AG10803 (cell line): ENCODE measurements at places on chromosomes 2 and 18.

DNA sequence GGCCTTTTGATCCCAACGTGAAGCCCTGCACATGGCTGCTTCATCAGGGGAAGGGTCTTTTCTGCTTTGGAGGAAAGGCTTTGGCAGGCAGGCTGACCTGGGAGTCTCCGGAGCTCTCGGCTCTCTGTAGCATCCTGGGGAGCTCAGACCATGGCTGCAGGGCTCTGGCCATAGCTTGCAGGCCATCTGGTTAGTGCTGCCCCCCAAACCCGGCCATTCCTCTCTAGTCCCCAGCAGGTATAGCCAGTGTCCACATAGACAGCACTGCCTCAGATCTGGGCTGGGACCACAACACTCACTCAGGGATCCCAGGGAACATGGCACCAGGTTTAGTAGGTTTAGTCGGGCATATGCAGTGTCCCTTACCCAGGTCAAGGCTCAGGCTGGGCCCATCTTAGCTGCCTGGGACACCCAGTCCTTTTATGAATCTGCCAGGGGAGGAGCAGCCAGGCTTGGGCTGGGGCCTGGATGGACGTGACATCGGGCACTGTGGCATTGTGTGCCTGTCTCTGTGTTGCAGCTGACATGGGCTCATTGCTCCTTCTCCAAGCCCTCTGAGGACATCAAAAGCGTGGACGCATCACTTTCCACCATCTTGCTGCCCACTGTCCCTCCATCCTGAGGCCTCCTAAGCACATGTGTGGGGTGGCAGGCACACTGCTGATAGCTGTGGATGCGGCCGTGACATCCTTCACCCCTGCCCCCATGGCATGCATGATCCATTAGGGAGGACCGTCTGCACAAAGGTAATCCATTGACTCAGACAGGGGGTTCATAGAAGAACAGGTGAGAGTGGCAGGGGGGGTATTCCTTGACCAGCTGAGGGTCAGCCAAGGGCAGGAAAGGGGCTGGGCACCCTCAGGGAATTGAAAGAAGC is 19.2 kb upstream of the GPR35 start:
- no peak for DNase-seq

GRCh38 chr2:152585830-152586484 is 131.3 kb downstream of the PRPF40A start:
- peak; percentile 97 for DNase-seq

DNA sequence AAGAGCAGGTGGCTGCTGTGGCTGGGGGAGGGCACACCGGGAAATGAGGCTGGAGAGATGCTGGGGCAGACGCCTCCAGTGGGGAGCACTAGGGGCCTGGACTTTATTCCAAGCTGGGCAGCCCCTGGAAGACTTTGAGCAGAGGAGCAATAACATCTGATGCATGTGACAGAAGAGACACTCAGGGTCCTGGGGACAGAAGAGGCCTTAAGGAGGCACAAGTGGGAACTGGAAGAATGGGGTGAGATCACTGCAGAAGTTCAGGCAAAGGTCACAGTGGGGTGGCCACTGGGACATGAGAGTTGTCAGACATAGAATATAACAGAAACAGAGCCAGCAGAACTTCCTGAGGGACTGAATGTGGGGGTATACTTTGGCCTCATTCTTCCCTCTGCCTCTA is 24.0 kb downstream of the TGFA start:
- no peak for DNase-seq

DNA sequence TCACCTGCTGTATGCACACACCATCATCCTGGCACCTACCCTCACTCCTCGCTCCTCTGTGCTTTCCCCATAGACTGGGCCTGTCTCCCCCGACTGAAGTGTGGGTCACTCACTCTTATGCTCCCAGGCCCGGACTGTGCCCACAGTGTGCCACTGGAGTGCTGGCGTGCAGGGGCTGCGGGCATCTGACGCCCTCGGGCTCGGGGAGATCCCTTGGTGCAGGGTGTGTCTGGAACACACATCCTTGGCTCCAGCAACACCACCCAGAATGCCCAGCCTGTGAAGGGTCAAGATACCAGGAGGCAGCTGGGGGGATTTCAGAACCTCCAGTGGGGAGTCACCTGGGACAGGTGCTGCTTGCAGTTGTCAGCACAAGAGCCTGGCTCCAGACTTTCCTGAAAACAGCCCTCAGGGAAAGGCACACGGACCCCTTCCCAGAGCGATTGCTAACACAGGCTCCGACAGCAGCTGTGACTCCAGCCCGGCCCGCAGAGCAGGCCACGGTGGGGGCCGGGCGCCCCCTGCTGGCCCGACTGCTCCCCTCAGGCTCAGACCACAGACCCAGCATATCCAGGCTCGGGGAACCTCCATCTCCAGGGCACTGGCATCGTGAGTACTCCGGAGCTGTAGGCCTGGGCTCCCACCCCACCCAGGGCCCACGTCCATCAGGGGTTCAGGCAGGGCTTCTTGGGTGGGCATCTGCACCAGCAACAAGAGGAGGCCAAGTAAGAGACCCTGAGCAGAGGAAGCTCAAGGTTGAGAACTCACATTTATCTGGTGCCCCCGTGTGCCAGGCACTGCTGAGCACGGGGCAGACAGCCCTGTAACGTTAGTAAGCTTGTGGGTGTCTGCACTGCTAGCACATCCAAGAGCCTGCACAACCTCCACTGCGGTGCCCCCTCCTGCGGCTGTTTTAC is 8.6 kb downstream of the HS1BP3 start:
- DNase-seq = peak; percentile 53

- DNase-seq = no peak
Measured at GRCh38 chr2:12488352-12489318, 228.1 kb upstream of the TRIB2 start.

DNA sequence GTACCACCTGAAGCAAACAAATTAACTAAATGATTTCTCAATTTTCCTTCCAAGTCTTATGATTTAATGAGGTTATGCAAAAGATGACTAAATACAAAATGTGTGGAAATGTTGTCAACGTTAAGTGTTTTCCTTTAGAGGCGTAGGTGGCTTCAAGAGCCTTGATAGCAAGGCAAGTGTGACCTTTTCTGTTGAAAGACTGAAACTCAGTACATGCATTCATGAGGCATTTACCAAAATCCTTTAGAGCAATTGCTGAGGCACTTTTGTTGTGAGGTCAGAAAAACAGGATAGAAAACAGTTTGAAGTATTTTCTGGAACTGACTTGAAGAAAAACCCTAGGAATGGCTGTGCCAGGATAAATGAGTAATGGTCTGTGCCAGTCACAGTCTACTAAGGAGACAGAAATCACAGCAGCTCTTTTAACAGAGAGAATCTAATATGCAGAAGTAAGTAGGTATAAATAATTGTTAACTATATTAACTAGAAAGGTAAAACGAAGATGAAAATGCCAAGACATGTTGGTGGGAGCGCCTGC is 326.5 kb upstream of the CDH20 start:
- DNase-seq = no peak
